NCI-H748 treated with DMSO at 0.1 percent for 48 hours (cell line): ENCODE measurements at places on chromosomes 6 and 20.
A peak's percentile ranks its signal among the peaks of the same experiment; 100 is the strongest.

DNA sequence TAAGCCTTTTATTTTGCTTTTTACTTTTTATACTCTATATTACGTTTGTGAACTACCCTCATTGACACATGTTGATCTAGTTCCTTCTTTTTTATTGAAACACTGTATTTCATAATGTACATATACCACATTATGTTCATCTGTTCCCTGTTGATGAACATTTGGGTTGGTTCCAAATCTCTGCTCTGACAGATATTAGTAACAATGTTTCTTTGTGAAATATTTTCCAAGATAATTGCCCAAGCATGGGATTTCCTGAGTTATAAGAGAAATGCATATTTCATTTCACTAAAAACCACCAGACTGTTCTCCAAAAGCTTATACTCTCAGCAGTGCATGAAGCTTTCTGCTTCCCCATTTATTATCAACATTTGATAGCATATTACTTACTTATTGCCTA is 44.2 kb upstream of the TNFRSF21 start:
- DNase-seq: no peak

- DNase-seq: no peak
Observed at GRCh38 chr6:144349690-144350527, 64.8 kb downstream of the UTRN start.

DNA sequence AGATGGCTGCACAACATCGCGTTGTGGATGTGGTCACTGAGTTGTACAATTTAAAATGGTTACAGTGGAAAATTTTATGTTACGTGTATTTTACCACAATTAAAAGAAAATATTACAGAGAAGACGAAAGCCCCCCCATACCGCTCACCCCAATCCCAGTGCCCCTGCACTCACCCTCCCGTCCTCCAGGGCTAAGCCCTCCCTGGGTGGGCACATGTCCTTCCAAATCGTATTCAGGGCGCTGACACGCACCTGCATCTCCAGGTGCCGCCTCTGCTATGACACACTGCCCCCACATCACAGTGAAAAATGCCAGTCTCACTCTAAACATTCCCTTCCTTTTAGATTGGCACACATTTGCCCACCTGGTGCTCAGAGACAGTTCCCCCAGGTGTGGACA is 49.4 kb downstream of the PSMG4 start:
- no peak for DNase-seq

GRCh38 chr6:89581689-89582088 is 56.9 kb downstream of the LYRM2 start:
- peak; percentile 53 for DNase-seq

DNA sequence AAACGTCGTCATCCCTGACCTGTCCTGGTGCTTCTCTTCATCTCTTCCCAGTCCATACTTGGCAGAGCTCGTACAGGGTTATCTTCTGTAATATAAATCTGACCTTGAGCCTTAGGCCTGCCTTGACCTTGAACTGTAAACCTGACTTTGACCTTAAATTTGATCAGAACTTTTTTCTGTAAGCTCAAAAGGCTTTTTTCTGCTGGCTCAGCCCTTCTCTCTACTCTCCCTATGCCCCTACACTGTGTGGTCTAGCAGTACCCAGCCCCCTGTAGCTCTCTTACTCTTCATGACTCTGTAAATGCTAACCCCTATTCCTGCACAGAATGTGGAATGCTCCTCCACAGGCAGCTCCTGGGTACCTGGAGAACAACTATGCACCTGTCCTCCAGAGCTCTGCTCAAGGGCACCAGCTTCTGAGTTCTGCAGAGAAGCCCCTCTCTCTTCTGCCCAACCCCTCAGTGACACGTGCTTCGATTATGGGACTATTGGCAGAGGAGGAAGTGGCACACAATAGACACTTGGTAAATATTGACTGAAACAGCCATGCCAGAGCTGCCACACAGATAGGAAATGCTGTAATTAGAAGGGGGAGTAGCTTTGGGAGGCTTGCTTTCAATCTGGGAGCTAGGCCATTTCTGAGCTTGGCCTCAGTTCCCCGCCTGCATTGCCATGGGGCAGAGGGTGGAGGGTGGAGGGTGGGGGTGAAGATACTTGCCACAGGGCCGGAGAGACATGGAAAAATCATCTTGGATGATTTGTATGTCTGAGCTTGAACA is 15.4 kb downstream of the SNPH start:
- DNase-seq: peak; percentile 81

GRCh38 chr6:16933532-16933931 is 168.3 kb upstream of the STMND1 start:
- DNase-seq: no peak

GRCh38 chr6:21593927-21594415 is 420 bp downstream of the SOX4 start:
- DNase-seq: no peak

DNA sequence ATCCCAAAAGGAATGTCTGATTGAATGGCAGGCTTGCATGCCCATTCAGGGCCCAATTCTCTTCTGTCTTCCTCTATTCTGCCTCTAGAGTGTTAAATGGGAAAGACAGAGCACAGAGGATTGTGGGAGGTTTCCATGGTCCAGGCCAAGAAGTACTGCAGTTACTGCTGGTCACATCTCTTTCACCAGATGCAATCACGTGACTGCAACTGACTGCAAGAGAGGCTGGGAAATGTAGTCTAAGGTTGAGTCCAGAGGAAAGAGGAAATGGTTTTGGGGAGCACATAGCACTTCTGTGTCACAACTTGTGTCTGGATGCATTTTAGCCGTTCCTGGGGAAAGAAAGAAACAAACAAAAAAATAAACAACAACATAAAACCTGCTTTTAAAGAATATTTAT is 336.4 kb upstream of the BTBD3 start:
- DNase-seq: no peak

- peak; percentile 3 for DNase-seq
Observed at GRCh38 chr6:138526822-138527235, 27.5 kb upstream of the NHSL1 start.

GRCh38 chr6:44216677-44217331 is at the start of gene MYMX:
TSS of gene MYMX (plus strand) at chr6:44216926. CDS start at chr6:44217472, 546 bp downstream.
- DNase-seq: peak; percentile 16

DNA sequence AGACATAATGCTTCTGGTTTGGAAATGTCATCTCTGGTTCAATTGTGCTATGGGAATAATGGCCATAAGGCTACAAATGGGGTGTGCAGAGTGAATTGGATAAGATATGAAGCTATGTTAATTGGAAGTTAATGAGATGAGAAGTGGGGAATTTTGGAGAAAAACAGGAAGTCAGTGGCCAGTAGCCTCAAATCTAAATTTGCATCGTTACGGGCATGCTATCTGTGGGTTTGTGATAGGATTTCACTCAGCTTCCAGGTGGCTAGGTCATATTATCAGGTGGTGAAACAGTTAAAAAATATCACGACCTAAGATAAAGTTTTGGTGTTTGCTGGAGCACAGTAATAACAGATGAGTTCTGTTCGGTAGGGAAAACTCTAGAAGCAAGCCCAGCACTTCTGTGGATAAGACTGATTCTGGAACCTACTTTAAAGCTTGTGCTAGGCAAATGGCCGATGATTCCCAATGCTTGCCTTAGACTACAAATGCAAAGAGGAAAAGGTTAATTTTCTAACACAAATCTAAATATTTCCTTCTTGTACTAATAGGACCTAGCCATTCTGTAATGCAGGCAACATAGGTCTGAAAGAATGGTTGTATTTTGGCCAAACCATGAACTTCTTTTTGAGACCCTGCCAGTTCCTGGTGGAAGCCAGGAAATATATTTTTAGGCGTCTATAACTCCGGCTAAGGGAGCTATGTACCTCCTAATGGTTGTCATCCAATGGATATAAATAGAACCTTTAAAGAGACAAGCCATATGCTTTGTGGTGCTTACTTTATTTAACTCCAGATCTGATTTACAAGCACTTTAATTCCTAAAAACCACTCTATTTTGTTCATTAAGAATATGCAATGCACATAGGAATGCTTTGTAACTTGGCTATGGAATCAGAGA is 111.0 kb downstream of the PLCB1 start:
- no peak for DNase-seq

DNA sequence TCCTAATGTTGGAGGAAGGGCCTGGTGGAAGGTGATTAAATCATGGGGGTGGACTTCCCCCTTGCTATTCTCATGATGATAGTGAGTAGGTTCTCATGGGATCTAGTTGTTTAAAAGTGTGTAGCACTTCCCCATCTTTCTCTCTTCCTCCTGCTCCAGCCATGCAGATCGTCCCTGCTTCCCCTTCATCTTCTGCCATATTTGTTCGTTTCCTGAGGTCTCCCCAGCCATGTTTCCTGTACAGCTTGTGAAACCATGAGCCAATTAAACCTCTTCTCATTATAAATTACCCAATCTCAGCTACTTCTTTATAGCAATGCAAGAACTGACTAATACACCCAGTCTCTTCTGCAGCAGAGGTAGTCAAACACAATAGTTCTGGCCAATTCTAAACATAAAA is 5.4 kb downstream of the EPM2A start:
- no peak for DNase-seq

- DNase-seq: no peak
Observed at GRCh38 chr6:7579851-7580250, 10.1 kb upstream of the SNRNP48 start.

DNA sequence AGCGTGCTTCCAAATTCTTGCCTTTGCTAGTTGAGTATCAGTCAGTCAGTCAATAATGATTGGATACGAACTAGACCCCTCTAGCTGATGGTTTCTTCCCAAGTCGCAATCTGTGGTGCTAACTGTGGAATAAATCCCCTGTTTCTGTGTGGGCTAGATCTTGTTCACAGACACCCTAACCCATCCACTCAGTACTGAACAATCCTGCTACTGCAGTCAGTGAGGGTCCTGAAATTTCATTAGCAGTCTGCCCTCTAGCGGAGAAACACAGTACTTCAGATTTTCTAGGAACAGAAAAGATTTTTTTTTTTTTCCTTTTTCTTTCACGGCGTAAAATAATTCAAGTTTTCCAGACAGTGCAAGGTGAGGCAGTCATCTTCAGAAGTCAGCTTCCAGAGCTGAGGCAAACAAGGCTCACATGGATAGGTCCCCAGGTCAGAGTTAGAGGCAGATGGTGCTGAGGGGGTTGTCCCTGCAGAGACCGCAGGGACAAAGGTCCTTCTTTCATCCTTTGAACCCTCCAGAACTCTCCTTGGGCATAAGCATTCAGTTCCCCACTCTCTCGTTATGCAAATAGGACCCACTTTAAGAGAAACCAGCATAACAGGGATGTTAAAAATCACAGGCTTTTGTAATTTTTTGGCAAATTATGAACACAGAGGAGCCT is 119.6 kb downstream of the SCML4 start:
- DNase-seq: no peak

- DNase-seq: peak; percentile 57
Observed at GRCh38 chr6:47478233-47479139, 897 bp downstream of the CD2AP start.

GRCh38 chr20:43726811-43727338 is at the start of gene GTSF1L:
TSS of gene GTSF1L (minus strand) at chr20:43727002. CDS start at chr20:43726694, 308 bp downstream.
- no peak for DNase-seq

- DNase-seq: no peak
Observed at GRCh38 chr6:116352515-116353471, 18.0 kb upstream of the DSE start.

DNA sequence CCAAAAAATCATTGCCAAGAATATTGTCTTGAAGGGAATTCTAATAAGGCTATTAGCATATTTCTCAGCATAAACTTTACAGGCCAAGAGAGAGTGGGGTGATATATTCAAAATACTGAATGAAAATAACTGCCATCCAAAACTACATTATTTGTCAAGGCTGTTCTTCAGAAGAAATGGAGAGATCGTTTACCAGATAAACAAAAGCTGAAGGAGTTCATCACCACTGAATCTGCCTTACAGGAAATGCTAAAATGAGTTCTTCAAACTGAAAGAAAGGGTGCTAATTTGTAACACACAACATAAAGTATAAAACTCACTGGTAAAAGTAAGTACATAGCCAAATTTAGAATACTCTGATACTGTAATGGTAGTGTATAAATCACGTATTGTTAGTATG is 517.0 kb downstream of the TENT5A start:
- DNase-seq: no peak

GRCh38 chr6:83057705-83058321 is 7.8 kb downstream of the UBE3D start:
- peak; percentile 56 for DNase-seq

DNA sequence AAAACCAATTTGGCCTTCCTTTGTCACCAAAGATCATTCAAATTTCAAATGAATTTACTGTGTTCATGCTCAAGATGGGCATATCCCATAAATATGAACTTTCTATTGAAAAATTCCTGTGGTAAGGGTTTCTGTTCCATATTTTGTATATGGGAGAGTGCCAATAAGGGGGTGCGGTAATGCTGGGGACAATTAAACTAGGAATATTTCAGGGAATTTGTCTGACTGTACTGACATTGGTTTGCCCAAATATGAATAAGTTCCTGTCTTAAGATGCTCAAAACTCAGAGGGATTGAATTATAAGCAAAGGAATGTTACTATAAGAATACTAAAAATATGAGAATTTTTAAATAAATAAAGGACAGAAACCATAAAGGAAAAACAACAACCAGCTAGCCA is 553.0 kb upstream of the MARCKS start:
- DNase-seq: no peak

GRCh38 chr20:34522969-34523871 is 7.0 kb downstream of the DYNLRB1 start:
- no peak for DNase-seq

DNA sequence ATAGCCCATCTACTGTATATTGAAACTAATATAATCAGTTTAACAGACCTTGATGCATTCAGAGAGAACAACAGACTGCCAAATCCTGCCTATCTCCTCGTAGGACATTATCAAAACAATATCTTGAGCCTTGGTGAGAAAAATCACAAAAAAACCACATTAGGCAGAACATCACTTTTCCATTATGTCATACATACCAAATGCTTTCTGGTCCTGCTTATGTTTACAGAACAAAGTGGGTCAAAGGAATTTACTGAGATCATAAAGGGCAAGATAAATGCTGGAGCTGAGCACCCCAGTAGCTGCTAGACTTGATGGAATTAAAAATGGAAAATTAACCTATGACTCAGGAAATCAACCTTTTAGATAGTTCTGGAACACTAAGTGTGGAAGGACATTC is 195.3 kb upstream of the KCNK16 start:
- DNase-seq: no peak

DNA sequence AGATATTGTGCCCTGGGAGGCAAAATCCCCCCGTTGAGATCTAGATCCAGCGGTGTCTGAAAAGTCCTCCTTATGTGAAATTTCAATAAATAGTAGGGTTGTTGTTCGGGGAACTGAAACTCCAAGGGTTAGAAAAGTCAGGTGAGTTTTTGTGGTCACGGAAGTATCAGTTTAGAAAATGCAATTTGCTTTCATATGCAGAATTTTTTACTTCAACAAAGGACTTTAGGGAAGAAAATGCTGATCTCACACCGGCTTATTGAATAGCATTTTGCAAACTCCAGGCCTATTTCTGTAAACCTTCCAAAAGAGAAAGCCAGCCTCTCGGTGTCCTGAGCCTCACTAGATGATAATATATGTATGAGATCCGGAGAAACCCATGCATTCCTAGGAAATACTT is 254.7 kb downstream of the TSHZ2 start:
- DNase-seq: no peak

GRCh38 chr6:123655521-123656306 is 19.0 kb upstream of the TRDN start:
- DNase-seq: no peak

GRCh38 chr6:35177596-35177995 is 36.2 kb upstream of the SCUBE3 start:
- DNase-seq: no peak

GRCh38 chr6:62998022-62998421 is 213.2 kb upstream of the FKBP1C start:
- DNase-seq: no peak
